ENCODE measurements at places on chromosomes 6 and 20.

- DNase-seq = no peak
Measured at GRCh38 chr6:100346203-100346602, 118.5 kb downstream of the SIM1 start.

GRCh38 chr20:15862178-15862577 is 711.1 kb downstream of the KIF16B start:
- DNase-seq = no peak

DNA sequence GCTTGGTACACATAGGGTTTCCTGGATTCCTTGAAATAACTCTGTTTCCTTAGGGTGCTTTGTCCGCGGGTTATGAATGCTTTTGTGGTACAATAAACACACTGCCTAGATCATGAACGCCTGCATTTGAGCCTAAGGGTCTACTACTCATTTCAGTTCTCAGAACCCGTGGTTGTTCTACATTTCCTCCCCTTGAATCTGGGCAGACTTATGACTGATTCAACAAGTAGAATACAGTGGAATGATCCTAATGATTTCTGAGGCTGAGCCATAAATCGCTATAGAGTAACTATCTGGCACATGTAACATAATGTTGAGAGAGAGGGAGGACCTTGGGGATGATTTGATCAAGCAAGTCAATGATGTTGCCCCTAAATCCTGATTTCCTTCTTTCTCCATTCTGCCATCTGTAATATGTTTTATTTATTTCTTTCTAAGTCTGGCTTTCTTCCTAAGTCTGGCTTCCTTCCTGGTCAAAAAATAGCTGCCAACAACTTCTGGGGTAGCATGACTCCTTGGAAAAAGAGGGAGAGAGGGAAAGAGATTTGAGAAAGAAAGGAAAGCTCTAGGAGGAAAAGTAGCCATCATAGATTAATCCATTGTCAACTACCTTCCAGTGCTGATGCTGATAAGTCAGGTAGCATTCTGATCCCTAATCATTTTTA is 23.0 kb downstream of the ABRACL start:
- no peak for DNase-seq

GRCh38 chr6:46044881-46045617 is 29.4 kb upstream of the CLIC5 start:
- DNase-seq = no peak

DNA sequence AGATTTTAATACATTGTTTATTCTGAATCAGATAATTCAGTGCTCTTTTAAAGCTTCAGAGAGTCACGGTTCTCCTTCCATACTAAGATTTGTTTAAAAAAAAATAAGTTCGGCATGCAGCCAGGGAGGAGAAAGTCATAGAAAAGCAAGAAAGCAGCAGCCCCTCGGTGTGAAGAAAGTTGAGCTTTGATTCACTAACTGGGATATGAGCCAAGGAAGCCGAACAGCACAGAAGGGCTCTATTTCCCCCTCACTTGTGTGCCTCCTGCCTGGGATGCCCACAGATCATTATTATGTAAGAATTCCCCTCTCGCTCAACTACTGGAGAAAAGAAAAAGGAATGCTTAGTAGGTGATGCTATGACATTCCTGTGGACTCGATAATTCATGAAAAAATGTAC is 69.3 kb upstream of the SYNJ2 start:
- peak; percentile 34 for DNase-seq

DNA sequence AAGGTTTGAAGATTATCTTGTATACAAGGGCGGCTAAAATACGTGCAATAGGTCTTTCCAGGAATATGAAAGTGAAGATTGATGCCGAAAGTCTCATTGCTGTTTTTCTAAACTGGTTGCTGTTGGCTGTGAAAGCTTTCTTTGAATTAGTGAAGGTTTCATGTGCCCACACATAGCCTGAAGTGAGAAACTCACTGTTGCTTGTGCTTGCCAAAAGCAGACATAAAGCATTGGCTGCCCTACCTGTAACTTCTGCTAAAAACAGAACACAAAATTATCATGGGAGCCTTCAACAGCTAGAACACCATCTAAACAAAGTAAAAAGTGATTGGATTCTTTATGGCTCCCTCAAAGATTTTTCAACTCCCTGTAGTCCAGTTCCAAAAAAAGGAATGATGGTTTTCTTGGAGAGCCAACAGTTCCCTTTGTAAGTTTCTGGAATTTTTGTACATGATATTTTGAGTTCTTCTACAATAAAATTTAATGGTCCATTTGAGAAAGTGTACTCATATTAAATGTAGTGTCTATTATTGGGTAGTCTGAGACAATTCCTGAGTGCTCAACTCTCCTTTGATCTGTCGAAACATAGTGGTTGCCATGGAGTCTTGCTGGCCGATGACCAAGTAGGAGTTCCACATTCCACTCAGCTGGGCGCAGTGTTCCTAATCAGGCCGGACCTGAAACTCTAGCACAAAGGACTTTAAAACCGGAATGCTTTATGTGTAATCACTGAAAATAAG is 68.5 kb downstream of the PLEKHG1 start:
- DNase-seq = no peak

DNA sequence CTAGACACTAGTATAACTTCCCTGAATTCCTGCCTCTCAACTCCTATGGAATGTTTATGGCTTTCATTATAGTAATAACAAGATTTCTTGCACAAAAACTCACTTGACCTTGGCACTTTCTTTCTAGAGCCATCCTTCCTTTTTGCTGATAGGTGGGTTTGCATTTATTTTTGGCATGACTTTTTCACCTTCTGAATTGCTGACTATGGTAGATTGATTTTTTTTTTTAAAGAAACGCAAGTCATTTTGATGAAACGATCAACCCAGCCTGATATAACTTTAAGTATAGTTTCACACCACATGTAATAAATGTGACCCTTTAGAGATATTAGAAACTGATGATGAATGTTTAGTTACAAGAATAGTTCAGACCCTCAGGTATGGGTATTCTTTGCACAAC is 61.8 kb downstream of the BMP6 start:
- DNase-seq = no peak

DNA sequence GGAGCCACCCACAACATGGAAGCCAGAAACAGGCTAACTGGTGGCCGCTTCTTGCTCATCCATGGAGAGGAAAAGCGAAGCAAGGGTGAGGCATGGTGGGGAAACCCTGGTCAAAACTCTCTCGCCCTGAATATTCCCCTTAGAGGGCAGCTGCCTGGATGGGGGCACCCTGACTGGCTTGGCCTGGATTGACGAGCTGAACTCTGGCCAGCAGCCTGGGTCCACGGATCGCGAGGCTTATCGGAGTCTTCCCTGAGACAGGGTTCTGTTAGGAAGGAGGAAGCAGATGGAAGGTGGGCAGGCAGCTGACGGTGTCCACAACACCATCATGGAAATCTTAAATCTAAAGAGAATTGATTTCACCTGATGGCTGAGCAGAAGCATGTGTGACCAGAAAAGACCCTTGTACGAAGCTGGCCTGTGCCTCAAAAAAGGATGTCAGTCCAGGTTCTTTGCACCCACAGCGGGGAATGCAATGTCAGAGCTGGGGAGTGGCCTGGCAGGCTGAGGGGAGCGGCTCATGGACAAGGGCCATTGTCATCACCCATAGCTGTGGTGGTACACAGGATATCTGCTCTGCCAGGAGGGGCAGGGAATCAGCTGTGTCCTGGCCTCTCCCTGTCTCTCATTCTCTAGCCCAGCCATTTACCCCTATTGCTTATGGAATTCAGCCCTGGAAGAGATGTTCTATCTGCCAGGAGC is 109.4 kb upstream of the SNX9 start:
- no peak for DNase-seq

GRCh38 chr6:152696522-152696921 is 1.2 kb upstream of the MYCT1 start:
- no peak for DNase-seq

GRCh38 chr6:134165561-134166201 is 113.3 kb upstream of the SLC2A12 start:
- no peak for DNase-seq
